ENCODE measurements at places on chromosomes 5 and 9.

GRCh38 chr9:76987594-76988200 lies 31.8 kb upstream of the FOXB2 start:
- peak; percentile 66 for DNase-seq

GRCh38 chr9:16726718-16727451 lies 143.6 kb downstream of the BNC2 start:
- no peak for DNase-seq

- DNase-seq, result no peak
These were observed 291.6 kb upstream of the PAPPA start for GRCh38 chr9:115862021-115862420.

DNA sequence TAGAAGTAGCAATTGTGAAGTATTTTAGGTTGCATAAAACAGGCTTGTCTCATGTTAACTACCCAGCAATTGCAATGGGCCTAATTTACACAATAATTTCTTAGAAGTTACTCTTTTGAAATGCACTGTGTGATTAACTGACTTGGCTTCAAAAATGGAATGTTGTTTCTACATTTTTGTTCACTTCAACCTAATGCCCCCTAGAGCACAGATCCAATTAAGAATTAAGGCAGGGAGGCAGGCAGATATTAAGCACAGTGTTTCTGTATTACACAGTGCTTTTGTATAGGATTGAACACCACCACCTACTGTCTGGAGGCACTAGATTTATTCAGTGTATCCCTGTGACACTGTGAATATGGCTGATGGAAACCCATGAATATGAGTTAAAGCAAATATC lies 302.1 kb downstream of the FBXL17 start:
- DNase-seq, result peak; percentile 15

- DNase-seq, result no peak
These were observed 56.2 kb downstream of the ARHGEF28 start for GRCh38 chr5:73682176-73682575.

GRCh38 chr5:89203611-89204010 lies 320.6 kb upstream of the MEF2C start:
- DNase-seq, result no peak

DNA sequence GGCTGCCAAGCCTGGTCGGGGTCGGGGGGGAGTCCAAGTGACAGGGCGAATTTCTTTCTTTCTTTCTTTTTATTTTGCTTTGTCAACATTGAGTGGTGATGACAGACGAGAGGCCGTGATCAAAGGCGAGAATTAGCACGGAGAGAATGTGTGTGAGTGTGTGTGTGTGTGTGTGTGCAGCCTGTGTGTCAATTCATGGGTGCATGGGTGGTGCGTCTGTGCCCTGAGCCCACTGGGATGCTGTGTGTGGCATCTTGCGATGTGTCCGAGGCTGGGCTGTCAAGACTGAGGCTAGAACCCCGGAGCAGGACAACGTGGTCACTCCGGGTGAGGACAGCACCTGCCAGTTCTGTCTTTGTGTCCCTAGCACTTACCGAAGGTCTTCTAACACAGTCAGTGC lies 4.7 kb upstream of the FIBCD1 start:
- no peak for DNase-seq

- DNase-seq, result no peak
These were observed 1175.5 kb downstream of the MAT2B start for GRCh38 chr5:164680812-164681520.

DNA sequence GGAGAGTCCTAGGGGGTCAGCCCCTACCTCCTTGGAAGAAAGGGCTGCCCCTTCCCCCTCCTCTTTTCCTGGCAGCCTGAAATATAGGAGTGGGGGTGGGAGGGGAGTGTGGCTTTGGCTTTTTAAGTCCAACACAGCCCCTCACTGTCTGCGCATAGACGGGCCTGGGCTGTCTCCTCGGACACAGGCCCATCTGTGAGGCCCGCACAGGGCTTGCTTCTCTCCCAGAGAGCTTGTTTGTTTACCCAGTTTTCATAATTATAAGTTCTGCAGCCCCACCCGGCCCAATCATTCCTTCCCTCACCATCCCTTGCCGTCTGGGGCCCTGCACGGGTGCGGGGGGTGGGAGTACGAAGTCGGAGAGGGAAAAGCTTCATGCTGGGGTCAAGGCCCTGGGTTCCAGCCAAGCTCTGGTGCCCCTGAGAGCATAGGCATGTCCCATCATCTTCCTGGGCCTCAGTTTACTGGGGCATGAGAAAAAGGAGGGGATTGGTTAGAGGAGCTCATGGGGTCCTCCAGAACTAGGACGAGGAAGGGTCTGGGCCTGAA lies 54.0 kb upstream of the STXBP1 start:
- no peak for DNase-seq

- no peak for DNase-seq
These were observed 150.1 kb upstream of the SLC27A6 start for GRCh38 chr5:128815201-128815600.

GRCh38 chr5:11640158-11640873 lies 263.9 kb downstream of the CTNND2 start:
- no peak for DNase-seq

GRCh38 chr9:3629495-3629894 lies 103.7 kb upstream of the RFX3 start:
- DNase-seq, result no peak

- no peak for DNase-seq
These were observed 174.0 kb downstream of the GDNF start for GRCh38 chr5:37665889-37666288.

- DNase-seq, result no peak
These were observed 69.0 kb downstream of the MEF2C start for GRCh38 chr5:88813805-88814575.

- DNase-seq, result peak; percentile 96
These were observed 416 bp upstream of the PTBP3 start for GRCh38 chr9:112333639-112334431.

- no peak for DNase-seq
These were observed 48.5 kb downstream of the MEF2C start for GRCh38 chr5:88834499-88834898.

DNA sequence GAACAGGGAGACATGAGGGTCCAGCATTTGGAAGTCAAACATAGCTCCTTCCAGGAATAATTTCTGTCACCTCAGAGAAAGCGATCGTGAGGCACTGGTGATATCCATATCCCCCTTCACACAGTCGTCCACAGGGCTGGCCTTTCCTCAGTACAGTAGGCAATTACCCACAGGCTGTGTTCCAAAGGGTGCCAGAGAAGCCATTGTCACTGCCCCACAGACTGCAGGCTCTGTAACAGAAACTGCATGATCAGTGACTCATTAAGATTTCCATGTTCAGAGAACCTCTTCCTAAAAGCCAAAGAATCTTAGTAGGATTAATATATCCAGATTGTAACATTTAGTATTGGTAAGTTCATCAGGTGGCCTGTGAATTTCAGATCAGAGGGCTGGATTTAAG lies 127.6 kb downstream of the RPS23 start:
- no peak for DNase-seq

DNA sequence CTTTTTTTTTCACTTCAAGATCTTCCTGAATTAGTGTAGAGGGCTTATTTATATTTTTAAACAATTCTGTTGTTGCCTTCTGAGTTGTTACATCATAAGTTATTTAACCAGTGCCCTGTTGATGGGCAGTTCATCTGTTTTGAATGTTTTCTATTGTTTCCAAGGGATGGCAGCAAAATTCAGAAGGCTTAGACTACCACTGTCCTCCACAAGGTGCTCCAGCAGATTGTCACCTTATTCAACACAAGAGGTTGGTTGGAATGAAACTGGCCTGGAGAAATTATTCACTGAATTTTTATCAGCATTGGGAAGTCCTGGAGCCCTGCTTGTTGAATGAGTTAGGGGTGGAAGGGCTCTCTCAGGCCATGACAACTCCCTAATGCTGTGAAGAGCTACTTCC lies 1.3 kb upstream of the KLHL9 start:
- DNase-seq, result peak; percentile 51

- DNase-seq, result no peak
These were observed 5.5 kb downstream of the EXOSC2 start for GRCh38 chr9:130699047-130699446.

DNA sequence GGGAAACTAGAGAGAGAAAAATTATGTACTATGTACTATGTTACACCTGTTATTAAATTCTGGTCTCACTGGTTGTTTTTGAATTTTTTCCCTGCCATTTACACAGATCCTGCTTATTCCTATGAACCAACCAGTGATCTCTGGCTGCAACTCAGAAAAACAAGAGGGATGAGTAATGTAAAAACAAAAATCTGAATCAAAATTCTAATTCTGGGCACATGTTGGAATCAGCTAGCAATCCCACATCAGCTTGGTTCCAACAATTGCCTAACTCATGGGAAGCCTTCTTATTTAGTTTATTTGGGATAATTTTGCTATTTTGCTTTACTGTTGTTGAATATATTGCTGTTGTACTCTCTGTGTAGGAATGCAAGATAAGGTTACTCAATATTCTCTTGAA lies 78.3 kb downstream of the PLK2 start:
- no peak for DNase-seq

DNA sequence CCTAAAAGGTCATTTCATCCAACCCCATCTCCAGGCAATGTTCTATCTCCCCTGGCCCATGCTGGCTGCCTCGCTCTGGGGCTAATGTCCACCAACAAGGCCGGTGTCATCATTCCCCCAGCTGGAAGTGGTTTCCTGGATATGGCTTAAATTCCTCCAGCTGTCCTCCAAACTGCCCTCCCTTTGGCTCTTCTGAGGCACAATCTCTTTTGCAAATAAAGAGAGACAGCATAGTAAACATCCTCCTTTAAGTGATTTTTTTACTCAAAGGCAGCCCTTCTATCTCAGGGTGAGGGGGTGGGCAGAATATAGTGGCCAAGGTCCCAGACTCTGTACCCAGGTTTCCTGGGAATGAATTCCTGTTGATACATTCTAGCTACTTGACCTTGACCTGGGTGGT lies 117.4 kb upstream of the PANK3 start:
- DNase-seq, result no peak

GRCh38 chr9:350384-350783 lies 135.7 kb downstream of the DOCK8 start:
- no peak for DNase-seq

GRCh38 chr5:56482363-56482762 lies 249.2 kb upstream of the ANKRD55 start:
- no peak for DNase-seq

- DNase-seq, result no peak
These were observed 13.5 kb downstream of the PCDH1 start for GRCh38 chr5:141864371-141865370.

- peak; percentile 65 for DNase-seq
These were observed 188.4 kb downstream of the SLC12A2 start for GRCh38 chr5:128271859-128272464.

Measured in RKO (cell line).